ENCODE measurements at places on chromosomes 6 and 20.
A peak's percentile ranks its signal among the peaks of the same experiment; 100 is the strongest.

DNA sequence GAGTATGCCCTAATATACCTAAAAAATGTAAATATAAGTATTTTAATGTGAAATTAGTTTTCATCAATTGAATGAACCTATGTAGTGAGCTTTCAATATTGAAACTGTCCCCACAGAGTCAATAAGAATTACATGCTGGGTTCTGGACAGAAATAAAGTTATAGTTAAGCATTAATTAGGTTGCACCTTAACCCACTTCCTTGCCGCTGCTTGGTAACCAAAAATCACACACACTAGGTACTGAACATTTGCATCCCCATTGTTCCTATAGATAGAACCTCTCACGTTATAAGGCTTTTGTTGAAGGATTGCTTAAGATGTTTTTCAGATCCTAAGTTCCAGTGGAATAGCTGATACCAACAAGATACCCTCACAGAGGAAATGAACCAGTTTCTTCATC, 237.1 kb upstream of the OPRM1 start:
- DNase-seq: no peak

- DNase-seq: no peak
Observed at GRCh38 chr6:1068068-1068467, 243.8 kb upstream of the FOXQ1 start.

GRCh38 chr6:157488716-157489118, 107.7 kb downstream of the ZDHHC14 start:
- peak; percentile 49 for DNase-seq

- no peak for DNase-seq
Observed at GRCh38 chr6:75266716-75267291, 17.8 kb downstream of the TMEM30A start.

- DNase-seq: no peak
Observed at GRCh38 chr20:19492687-19493336, 265.2 kb upstream of the RIN2 start.

DNA sequence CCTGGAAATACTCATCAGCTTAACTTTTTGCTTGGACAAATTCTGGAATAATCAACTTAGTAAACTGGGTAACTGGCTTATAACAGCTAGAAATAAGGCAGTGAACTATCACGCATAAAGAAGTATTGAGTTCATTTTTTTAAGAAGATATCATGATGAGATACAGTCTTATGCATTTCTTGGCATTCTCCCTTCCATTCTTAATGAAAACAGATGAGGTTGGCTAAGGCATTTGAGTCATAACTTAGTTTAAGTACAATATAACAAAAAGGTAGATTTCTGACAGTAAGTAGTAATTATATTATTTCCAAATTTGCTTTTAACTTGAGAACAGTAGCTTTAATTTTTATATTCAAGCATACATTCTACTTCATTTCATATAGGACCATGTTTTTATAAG, 56.1 kb downstream of the SAMD5 start:
- DNase-seq: no peak

DNA sequence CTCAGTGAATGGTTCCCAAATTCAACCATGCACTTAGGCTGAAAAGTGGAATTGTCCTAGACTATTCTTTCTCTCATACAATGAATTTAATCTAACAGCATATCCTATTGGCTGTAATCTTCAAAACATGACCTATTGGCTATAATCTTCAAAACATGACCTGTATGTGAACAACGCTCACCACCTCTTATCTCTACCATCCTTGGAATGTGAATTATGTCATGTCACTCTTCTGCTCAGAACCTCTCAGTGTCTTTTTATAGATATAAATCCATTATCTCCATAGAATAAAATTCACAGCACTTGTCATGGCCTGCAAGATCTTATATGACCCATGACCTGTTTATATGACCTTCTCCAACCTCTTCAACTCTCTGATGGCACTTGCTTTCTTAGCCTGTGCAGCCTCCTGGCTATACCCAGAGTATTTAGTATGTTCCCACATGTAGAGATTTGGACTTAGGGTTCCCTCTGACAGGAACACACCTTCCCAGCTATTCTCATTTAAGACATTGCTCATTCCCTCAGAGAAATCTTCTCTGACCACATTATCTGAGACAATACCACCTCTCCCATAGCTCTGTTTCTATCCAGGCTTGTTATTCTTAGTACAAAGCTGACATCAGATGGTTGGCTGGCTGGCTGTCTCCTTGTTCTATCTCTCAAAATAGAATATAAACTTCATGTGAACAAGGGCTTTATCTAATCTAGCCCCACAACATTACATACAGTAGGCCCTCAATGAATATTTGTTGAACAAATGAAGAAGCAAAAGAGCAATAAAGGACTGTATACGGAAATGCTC, 275.0 kb upstream of the PREP start:
- DNase-seq: no peak

DNA sequence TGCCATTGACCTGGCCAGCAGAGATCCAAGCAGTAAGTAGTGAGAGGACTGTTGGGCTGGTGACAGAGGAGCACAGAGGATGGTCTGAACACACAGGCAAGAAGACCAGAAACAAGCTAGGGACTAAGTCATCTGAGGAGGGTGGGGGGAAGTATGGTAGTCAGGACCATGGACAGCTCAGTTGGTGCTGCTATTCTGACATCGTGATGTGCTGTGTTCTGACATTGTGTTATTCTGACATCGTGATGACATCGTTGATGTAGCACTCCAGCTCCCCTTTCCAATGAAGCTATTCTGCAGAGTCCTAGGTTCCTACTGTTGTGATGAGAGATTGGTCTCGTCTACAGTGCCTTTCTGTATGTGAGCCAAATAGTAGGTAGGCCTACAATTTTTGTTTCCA, 28.7 kb downstream of the CFAP206 start:
- DNase-seq: peak; percentile 90

- peak; percentile 51 for DNase-seq
Observed at GRCh38 chr6:132365281-132365907, 35.9 kb downstream of the MOXD1 start.

DNA sequence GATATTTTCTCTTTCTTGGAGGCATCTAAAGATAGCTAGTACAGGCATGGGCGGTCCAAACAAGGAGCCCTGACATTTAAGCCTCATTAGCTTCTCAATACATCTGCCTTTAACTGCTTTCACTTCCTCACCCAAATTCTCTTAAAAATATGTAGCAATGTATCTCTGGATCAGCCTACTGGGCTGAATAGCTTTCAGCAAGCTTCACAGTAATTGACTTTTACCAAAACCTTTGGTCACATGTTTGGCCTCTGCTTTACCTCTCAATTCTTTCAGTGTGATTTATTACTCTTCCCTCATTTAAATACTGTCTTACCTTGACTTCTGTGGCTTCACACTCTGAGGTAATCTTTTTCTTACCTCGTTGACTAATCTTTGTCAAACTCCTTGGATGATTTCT, 1618.1 kb downstream of the GRIK2 start:
- no peak for DNase-seq

- DNase-seq: no peak
Observed at GRCh38 chr6:33904050-33904746, 100.4 kb upstream of the MLN start.

GRCh38 chr6:111610548-111611172, 5.0 kb upstream of the TRAF3IP2 start:
- DNase-seq: no peak

- no peak for DNase-seq
Observed at GRCh38 chr6:150698391-150698790, 98.7 kb downstream of the PLEKHG1 start.

DNA sequence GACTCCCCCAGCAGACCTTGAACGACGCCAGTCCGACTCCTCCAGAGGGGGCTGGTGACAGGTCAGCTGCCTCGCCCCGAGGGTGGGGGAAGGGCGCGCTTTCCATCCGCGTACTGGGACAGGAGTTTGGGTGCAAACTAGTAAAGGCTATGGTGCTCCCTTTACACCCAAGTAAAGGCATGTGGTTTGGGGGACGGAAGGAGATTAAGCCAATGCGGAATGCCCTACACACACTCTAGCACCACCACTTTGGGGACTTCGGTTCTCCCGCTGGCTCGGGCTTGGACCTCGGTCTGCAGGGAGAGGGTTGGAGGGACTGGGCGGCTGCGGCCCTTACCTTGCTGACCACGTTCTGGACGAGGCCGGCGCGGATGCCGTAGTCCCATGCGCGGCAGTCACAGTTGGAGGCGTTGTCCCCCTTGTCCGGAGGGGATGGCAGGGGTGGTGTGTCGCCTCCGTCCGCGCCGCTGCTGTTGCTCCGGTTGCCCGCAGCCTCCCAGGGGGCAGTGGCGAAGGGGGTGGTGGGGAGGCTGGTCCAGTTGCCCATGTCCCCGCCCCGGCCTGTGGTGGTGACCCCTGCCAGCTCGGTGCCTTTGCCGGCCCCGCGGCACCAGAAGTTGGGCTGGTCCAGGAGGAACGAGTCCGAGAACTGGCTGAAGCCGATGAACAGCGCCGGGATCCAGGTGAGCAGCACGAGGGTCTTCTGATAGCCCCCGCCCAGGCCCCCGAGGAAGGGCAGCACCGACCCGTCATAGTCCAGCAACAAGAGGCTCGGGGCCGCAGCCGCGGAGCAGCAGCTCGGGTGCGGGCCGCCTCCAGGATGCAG, 1.1 kb downstream of the SLC22A23 start:
- DNase-seq: peak; percentile 82

DNA sequence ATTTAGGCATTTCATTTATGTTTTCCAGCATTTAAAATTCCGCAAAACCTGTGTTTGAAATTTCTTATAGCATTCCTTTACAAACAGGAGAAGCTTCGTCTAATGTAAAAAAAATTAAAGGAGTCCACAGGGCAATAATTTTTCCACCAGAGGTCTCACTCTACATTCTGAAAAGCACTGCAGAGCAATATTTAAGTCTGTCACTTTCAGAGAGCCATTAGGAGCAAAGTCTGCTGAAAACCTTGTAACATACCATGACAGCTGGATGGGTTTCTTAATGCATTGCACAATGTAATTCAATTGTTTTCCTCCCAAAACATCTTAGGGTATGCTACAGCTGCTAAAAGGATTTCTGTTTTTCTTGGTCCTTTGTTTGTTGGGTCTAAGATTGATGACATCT, 18.0 kb downstream of the BAG2 start:
- no peak for DNase-seq

DNA sequence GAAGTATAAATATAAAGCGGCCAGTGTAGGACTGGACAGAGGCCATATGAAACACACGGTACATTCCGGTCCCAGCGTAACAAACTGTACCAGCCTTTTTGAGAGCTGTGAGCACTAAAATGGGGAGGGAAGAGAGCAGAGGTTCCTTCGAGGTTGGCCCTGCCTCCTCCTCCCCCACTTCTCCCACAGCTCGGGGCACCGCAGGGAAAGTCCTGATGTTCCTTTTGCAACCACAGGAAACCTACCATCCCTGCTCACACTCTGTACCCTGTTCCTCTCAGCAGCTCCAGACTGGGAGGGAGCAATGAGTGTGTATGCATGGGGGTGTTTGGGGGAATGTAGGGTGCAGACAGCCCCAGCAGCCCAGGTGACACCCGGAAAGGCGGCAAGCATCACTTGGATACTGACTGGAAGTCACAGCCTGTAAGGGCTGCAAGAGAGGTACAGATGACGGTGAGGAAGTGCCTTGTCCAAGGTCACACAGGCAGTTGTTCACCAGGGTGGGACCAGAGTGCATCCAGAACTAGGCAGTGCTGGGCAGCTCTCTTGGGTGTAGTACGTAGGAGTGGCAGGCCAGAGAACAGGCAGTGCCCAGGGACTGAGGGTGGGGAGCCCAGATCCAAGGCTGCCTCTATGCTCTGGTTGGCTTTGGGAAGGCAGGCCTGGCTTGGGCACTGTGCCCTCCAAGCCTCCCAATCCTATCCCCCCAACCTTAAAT, 11.0 kb upstream of the ARMC12 start:
- peak; percentile 51 for DNase-seq

DNA sequence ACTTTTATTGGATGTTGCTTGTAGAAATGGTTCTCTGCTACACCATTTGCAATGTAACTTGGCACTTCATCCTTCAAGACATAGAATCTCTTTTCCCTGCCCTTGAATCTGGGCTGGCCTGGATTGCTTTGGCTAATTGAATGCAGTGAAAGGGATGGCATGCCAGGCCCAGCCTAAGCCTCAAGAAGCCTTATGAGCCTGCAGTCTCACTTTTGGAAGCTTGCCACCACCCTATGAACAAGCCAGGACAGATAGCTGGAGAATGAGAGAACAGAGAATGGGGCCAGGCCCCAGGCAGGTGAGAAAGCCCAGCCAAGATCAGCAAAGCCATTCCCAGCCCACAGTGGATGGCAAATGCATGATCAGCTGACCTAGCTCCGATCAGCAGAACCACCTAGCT, 350.7 kb upstream of the RNF24 start:
- DNase-seq: no peak

Measured in endodermal cell (in vitro differentiated cells).